Nucleus accumbens (tissue), 56 donors: ENCODE measurements at places on chromosomes 4 and X.

GRCh38 chrX:110015032-110015431, 12.1 kb downstream of the TMEM164 start:
- no peak for DNase-seq

- no peak for DNase-seq
Measured at GRCh38 chr4:158816955-158817354, 48.1 kb downstream of the FNIP2 start.

DNA sequence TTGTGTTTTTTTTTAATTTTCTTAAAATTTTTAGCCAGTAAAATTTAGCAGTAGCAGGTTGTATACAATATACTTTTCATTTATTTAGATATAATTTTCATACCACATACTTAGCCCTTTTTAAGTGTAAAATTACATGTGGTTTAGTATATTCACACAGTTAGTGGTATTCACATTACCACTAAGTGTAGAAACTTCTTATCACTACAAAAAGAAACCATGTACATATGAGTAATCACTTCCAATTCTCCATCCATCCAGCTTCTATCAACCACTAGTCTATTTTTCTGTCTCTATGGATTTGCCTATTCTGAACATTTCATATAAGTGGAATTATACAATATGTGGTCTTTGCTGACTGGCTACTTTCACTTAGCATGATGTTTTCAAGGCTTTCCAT, 109.0 kb downstream of the ZC4H2 start:
- DNase-seq: no peak

- DNase-seq: no peak
Measured at GRCh38 chr4:83546786-83547185, 10.9 kb downstream of the GPAT3 start.

GRCh38 chr4:113292371-113293042, 243.1 kb downstream of the ANK2 start:
- peak; percentile 72 for DNase-seq

DNA sequence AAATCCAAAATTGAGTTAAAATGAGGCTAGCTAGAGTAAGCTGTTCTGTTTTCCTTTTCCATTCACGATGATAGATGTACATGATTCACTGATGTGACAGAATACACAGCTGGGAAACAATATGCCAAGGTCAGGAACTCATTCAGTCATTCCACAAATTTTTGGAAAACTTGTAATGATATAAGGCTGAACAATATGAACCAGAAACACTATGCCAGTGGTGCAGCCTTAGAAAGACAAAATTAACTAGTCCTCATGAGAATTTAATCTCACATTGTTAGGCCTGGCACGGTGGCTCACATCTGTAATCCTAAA, 50.0 kb upstream of the NDST3 start:
- no peak for DNase-seq

DNA sequence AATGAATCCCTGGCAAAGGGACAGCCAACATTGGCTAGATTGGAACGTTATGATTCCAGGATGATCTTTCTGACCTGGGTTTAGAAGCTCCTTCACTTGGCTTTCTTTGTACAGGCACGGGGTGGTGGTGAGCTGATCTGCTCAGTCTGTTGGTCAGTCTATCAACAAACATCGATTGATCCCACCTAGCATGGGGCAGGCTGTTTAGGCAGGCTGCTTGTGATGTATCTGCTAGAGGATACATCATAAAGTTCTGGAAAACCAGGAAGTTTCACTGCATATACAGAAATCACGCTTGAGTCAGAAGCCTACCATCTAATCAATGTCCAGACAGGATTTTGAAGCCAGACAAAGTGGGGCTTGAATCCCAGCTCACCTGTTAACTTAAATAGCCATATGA, 6.9 kb downstream of the FRMD7 start:
- DNase-seq: no peak

- DNase-seq: no peak
Measured at GRCh38 chrX:130676861-130677260, 226.1 kb downstream of the ENOX2 start.

DNA sequence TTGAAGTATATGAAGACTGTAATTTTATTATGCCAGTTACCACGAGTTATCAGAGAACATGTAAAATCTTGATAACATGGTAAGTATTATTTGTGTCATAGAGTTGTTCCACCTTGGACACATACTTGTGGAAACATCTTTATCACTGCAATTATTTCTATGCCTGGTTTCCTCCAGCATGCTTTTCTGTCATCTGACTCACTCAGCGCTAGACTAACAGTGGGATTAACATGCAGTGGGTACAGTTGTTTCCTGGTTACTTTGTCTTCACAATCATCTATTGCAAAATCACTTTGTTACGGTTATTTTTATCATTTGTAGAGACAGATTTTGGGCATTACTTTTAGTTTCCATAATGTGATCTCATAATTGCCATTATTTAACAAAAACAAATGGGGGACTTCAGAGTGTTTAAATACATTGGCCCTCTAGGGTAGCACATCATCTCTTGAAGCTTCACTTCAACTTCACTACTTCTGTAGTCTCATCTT, at the start of gene STATH:
Gene STATH (plus strand): TSS at position 441 of the 491 bp plus-strand sequence. CDS start 2,472 bp downstream, outside the sequence.
- DNase-seq: no peak
